ENCODE measurements at places on chromosomes 1 and 21.

DNA sequence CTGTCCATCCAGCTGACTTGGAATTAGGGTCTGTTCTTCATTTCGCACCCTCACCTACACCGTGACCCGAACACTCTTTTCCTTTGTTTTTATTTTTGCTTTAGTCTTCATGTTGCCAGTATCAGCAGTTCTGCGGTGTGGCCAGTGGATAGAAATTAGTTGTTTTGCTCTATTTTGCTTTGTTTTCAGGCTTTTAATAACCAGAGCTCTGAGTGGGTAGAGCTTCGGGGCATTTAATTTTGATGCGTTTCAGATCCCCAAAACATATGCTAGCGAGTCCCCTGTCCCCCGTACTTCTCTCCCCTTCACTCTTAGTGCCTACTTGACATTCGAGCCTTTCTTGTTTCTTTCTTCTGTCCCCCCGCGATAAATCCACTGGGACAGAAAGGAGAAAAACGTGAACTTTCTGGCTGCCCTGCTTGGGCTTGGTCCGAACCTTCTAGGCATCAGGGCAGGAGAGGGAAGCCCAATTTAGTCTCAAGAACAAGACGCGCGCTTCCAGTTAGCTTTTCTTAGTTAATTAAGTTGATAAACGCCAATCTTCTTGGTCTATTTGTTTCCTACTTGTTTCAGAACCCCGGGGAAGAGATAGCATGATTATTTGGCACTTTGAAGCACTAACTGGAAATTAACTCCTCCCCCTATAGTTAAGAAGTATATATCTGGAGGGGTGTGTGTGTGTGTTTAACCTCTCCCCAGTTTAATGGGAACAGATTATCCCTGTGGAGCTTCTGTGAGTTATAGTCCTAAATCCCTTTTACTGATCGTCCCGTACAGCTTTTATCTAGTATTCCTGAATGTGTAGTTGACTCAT, 839 bp downstream of the SWT1 start:
- no peak for DNase-seq

DNA sequence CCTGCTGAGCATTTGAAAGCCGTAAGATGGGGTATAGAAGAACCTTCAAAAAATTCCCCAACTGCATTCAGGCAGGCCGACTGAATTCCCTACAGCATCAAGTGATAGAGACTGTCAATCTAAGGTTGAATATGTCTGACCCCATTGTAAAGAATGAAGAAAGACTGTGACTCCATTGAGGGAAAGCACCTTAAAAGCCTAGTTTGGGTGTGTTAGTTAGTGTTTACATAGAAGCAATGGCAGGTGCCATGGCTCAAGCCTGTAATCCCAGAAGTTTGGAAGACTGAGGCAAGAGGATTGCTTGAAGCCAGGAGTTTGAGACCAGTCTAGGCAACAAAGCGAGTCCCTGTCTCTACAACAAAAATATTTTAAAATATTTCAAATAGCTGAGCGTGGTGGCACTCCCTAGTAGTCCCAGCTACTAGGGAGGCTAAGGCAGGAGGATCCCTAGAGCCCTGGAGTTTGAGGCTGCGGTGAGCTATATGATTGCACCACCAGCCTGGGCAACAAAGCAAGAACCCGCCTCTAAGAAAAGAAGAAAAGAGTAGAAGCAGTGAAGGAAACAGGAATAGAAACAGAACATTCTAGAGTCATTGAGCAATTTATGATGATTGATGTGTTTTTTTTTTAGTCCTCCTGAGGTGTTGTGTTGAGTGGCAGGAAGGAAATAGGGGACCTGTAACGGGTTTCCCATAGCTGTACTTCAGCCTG, 15.4 kb downstream of the POLR3GL start:
- DNase-seq = no peak

DNA sequence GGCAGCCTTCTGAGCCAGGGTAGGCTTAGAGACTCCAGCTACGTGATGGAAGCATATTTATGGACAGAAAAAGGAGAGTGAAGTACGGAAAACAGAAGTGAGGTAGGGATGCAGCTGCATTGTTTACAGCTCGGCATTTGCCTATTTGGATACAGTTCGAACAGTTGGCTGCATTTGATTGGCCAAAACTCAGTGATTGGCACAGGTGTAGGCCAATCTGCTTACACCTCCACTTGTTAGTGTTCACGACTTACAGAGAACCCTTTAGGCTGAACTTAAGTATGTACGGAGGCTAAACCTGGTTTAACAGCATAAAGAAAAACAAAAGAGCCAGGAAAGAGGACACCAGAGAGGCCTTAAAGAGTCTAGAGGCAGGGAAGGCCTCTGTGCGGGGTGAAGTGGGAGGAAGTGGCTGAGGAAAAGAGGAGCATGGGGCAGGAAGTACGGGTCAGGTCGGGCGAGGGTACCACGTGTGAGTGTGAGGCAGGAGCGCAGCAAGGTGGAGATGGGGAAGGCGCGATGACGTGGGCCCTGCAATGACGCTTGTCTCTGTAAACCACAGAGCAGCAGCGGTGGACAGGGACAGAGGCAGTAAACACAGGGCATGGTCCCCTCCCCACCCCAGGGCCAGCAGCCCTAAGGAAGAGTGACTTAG, 32.0 kb downstream of the RSPH1 start:
- DNase-seq = no peak

GRCh38 chr21:46265736-46266525, 19.5 kb downstream of the MCM3AP start:
- DNase-seq = no peak

DNA sequence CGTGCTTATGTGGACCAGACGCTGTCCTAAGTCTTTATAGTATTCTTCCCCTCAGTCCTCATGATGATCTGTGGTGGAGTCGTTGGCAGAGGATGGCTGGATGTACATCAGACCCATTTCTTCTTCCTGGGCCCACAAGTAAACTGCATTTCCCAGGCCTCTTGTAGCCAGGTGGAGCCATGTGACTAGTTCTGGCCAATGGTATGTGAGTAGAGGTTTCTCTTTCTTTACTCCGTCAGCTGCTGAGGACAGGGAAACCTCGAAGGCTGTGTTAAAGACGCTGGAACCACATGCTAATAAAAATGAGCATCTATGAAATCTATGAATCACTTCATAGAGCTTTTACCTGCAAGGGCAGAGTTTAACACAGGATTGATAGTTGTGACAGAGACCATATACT, 18.7 kb upstream of the ZNF362 start:
- no peak for DNase-seq

- DNase-seq = no peak
Observed at GRCh38 chr1:13893409-13893821, 193.4 kb downstream of the PRDM2 start.

- no peak for DNase-seq
Observed at GRCh38 chr1:3013371-3014049, 7.8 kb upstream of the ACTRT2 start.

DNA sequence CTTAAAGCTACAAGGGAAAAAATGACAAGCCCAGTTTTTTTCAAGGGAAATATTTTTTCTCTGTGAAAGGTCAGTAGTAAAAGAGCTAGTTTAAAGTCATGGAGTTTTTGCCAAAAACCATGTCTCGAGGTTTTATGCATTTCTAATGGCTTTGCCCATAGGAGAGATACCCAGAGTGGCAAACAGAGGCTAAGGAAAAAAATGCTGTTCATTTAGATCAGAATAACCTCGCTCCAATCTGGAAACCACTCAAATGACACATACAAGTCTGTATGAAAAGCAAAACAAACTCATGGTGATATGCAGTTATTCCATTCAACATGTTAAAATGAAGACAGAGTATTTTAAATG, 36.9 kb upstream of the EDEM3 start:
- no peak for DNase-seq

DNA sequence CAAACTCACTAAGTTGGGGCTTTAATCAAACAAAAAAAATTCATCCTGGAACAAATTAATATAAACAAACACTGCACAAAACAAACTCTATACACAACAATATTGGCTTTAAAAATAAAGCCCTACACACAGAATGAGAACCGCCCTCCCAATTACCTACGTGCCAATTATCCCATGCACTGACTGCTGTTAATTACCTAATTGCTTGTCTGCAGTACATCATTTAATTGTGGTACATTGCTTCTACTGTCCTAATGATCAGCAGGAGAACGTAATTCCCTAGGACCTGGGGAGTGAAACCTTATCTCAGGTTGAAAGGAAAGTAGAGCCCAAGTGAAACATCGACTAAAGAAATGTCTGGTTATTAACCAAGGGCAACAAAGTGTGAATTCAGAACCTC, 364.5 kb downstream of the KCNH1 start:
- no peak for DNase-seq

GRCh38 chr1:221998781-221999180, 256.9 kb upstream of the DUSP10 start:
- no peak for DNase-seq

- no peak for DNase-seq
Observed at GRCh38 chr1:165496501-165496900, 47.3 kb upstream of the LRRC52 start.

GRCh38 chr1:93613898-93614297, 67.7 kb downstream of the BCAR3 start:
- DNase-seq = no peak

- no peak for DNase-seq
Observed at GRCh38 chr1:210159211-210159610, 73.4 kb upstream of the SERTAD4 start.

- no peak for DNase-seq
Observed at GRCh38 chr1:53705446-53706096, 33.4 kb downstream of the GLIS1 start.

DNA sequence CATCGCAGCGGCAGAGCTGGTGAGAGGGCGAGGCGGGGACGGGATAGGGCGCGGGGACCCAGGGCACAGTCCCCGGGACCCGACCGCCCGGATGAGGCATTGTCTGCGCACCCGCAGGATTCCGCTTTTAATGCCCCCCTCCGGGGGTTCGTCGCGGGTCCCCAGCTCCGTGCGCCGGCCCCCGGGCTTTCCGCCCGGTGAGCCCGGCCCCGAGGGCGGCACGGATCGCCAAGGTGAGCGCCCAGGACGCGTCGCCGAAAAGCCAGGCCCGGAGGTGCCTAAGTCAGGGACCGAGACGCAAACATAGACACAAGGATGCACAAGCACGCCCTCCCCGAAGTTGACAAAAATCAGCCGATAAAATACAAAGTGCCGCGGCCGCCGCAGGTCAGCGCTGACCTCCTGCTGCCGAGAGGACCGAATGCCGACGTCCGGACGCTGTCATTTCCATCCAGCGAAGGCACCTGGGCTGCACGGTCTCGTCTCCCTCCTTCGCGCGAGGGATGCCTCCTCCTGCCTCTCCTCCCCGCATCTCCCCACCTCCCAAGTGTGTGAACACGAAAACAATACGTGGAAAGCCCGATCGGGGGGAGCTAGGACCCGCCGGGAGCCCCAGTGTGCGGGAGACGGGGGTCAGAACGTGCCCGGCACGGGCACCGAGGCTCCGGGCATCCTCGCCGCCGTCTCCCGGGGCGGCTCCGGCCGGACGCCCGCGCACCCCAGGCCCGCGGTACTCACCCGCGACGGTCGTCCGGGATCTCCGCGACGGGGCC, 101.1 kb upstream of the SOD1 start:
- DNase-seq = peak; percentile 24

GRCh38 chr1:32198237-32199042, 2.0 kb upstream of the CCDC28B start:
- DNase-seq = no peak

DNA sequence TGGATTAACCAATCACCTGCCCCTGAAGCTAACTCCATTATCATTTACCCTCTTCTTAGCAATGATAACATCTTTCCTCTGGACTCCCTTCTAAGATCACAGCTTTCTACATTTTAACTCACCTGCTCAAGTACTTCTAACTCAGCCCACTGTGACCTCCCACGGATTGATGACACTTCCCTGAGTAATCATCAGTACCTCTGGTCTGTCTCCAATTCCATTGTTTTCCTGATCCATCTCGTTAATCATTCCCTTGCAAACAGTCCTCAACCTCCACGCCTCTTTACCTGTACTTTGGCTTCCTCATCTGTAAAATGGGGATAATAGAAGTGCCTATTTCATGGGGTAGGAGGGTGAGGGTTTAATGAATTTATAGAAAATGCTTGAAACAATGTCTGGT, 195.3 kb upstream of the APP start:
- DNase-seq = no peak

GRCh38 chr1:178192686-178193085, 98.8 kb downstream of the RASAL2 start:
- DNase-seq = peak; percentile 45

DNA sequence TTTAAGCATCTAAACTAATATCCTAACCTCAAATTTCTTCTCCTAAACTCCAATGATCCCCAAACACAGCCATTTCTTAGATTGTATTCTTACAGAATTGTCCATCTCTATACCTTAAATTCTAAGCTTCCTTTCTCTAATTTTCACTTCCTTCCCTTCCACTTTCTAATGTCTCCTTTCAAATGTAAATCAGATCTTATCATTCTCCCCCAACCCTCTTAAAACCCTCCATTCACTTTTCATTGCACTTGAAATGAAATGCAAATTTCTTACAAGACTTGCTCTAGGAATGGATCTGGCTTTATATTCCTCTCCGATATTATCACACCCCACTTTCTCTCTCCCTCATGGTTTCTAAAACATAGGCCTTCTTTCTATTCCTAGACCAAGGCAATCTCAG, 534.6 kb downstream of the LMO4 start:
- no peak for DNase-seq

DNA sequence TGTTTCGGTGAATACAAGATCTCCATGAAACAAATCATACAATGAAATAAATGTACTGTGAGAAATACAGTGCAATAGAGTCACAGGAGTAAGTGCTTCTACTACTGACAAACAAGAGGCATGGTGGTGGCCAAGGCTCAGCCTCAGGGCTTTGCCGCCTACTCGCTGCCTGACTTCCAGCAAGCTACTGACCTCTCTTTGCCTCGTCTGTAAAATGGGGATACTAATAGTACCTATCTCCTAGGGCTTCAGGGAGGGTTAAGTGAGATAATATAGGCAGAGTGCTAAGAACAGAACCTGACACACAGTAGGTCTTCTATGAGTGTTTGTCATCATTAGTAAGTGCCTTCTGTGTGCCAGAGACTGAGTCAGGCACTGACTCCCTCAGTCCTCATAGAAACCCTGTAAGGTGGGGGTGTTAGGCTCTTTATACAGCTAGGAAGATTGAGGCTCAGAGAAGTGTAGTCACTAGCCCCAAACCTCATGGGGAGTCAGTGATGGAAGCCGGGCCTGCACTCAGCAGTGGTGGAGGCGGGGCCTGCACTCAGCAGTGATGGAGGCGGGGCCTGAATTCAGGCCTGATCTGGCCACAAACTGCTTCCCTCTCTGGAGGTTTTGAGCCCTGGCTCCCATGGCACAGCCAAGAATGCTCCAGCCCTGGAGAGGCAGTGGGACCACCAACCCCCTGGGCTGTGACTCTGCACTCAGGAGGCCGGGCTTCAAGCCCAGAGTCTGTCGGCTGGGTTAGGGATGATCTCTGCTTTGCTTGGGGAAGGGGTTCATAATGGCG, 6.8 kb downstream of the BSND start:
- DNase-seq = no peak

DNA sequence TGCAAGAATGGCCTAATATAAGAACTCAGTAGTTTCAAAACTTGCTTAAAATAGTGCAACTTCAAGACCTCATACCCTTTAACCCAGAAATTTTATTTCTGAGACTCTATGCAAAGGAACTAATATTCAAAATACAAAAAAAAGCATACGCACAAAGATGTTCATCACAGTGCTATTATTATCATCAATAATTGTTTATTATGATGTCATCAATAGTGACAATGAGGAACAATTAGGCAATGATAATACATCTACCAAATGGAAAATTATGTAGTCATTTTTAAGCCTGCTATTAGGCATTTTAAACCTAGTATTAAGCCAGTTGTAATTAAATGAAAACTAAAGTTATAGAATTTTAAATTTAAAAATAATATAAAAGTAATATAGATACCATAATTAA, 3.3 kb downstream of the TTLL7 start:
- no peak for DNase-seq
